ENCODE measurements at places on chromosomes 5 and 9.

GRCh38 chr9:12766357-12766756 lies 8.5 kb upstream of the LURAP1L start:
- no peak for DNase-seq

- no peak for DNase-seq
Observed at GRCh38 chr5:108420158-108420557, 38.3 kb upstream of the FBXL17 start.

- no peak for DNase-seq
Observed at GRCh38 chr5:150219142-150219541, 29.3 kb downstream of the SLC6A7 start.

- no peak for DNase-seq
Observed at GRCh38 chr5:115661563-115661962, 35.7 kb upstream of the TMED7 start.

GRCh38 chr5:61416420-61416819 lies 84.4 kb downstream of the ZSWIM6 start:
- no peak for DNase-seq

DNA sequence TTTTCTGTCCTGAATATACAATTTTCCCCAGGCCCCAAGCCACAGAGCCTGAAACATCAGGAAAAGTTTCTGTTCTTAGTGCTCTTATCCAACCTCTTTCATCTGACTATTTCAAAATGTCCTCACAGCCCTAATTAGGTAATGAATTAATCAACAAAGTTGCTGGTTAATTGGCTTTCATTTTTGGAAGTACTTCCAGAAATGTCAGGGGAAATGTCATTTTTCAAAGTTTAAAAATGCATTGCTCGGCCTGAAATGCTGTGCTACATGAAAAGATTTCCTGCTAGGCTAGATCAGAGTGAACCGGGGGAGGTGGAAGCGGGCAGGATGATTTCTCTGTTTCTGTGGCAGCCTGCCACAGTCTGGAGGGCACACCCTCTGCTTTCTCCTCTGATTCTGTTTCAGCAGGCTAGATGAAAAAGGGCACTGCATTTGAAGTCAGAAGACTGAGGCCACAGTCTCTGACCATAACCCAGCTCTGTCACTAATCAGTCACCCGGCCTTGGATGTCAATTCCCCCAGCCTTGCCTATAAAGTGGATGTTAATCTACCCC lies 55.9 kb upstream of the BARX1 start:
- no peak for DNase-seq

DNA sequence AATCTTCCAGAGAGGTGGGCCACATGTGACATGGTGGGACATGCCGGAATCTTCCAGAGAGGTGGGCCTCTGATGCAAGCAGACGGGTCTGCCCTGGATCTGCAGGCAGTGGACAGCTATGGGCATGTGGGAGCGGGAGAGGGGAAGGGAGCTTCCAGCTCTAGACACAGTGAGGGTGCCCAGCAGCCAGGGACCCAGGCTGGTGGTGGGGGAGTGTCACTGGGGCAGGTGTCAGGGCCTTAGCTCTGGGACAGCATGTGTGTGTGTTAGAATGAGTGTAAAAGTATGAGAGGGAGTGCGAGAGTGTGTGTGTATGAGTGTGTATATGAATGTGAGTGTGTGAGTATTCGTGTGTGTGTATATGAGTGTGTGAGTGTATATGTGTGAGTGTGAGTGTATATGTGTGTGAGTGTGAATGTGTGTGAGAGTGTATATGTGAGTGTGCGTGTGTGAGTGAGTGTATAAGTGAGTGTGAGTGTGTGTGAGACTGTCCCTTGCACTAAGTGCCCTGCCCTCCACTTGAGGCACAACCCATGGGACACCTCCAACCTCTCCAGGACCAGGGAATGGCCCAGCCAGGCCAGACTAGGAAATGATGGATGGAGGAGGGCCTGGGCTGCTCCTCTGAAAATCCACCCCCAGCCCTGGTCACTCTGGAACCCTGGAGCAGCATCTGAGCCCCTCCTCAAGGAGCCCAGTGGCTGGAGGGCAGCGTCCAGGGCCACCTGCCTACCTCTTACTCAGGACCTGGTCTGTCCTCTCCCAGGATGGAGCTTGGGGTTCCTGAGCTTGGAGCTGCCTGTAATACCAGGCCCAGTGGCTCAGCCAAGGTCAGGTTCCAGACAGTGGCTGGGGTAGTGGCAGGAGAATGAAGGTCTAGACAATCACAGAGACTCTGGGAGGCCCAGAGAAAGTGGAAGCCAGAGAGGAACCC lies 122.2 kb downstream of the C9orf50 start:
- no peak for DNase-seq

DNA sequence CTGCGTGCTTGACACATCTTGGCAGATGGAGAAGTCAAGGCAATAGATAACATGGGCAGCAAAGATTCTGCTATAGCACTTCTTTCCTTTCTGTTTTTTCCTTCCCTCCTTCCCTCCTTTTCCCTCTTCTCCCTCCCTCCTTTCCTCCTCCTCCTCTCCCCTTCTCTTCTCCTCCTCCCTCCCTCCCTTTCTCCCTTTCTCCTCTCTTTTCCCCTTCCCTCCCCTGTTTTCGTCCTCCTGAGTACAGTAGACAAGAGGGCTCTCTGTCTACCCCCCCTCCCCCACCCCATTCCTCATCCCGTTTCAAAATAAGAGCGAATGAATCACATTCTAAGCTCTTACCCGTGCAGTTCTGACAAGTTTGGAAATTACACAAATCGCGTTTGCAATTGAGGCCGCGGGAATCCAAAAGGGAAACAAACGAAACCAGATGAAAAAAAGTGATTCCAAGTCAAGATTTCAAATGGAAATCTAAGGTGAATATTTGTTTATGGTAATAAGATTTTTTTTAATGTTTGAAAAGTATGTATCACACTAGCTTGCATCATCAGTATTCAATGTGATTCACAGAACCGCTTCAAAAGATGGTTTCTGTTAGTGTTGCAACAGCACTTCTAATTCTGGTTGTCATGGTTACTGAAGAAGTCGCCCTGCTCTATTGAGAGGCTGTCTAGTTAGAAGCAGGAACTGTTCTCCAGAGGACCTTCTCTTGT lies 1.3 kb downstream of the NIM1K start:
- peak; percentile 15 for DNase-seq

GRCh38 chr5:179375831-179376365 lies 30.6 kb upstream of the ADAMTS2 start:
- no peak for DNase-seq

GRCh38 chr5:6377582-6377904 lies 804 bp downstream of the MED10 start:
- DNase-seq: no peak

DNA sequence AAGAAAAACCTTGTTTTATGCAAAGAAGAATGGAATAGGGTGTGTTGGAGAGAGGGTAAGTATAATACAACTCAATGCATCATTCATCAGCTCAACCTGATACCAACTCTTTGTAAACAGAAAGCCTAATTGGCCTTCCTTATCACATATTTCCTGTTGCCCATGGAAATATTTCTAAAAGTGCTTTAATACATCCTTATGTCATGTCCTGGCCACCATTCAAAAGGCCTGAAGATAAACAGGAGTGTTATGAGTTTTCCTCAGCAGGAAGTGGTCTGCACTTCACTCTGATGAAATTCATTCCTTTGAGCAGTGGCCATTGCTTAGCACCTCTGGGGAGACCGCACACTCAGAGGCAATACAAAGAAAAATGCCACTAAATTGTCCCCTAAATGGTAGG lies 511.2 kb downstream of the SEMA5A start:
- DNase-seq: no peak

GRCh38 chr5:172661526-172661925 lies 20.5 kb downstream of the NEURL1B start:
- no peak for DNase-seq

- no peak for DNase-seq
Observed at GRCh38 chr5:160296496-160296895, 15.9 kb downstream of the CCNJL start.

DNA sequence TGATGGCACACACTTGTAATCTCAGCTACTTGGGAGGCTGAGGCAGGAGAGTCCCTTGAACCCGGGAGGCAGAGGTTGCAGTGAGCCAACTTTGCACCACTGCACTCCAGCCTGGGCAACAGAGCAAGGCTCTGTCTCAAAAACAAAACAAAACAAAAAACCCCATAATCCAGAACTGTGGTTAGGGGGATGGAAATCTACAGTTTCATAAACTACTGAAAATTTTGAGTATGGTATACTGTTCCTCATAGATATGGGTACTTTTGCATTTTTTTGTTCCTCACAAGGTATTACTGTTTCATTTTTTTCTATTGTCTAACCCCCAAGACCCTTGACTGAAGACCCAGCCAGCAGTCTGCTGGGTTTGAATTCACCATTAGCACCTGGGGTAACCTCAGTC lies 52.2 kb upstream of the MAP3K1 start:
- DNase-seq: no peak

DNA sequence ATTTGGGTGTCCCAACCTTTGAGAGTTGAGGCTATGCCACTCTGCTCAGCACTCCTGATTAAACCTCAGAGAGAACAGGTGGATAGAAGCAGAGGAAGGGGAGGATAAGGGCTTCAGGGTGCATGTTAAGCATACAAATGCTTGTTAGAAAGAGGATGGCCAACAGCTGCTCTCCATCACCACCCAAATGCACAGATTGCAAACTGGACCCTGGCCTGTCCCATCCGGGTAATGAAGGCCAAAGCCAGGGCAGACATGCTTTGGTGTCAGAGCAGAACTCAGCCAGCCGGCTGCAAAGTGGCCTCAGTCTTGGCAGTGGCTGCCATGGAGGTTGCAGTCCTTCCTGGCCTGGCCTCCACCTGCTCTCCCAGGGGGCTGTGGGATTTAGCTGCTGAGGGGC lies 84.3 kb downstream of the SIL1 start:
- no peak for DNase-seq

- DNase-seq: no peak
Observed at GRCh38 chr5:28065656-28066055, 1027.3 kb upstream of the CDH9 start.

- DNase-seq: no peak
Observed at GRCh38 chr5:57199866-57200265, 26.0 kb downstream of the GPBP1 start.

DNA sequence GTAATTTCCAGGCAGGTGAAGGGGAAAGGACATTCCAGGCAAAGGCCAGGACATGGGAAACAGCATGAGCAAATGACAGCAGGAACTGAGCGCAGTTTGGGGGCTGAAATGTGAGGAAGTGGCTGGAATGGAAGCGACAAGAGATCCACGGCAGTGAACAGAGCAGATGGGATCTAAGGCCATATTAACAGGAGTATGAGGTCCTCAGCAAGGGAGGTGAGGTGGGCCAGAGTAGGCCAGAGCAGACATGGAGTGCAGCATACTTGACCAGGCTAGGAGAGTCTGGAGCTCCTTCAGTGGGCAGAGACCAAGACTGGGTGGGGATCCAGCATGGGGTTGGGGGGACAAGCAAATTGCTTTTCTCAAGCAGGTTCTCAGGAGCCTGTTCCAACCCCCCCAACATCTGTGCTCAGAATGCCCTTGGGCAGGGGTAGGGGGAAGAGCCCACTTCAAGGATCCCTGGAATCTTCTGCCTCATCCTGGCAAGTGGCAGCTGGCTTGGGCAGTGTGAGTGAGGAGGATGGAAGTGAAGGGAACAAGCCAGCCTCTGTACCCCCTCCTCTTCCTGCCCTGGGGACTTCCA lies 34.5 kb downstream of the DAB2IP start:
- DNase-seq: no peak

DNA sequence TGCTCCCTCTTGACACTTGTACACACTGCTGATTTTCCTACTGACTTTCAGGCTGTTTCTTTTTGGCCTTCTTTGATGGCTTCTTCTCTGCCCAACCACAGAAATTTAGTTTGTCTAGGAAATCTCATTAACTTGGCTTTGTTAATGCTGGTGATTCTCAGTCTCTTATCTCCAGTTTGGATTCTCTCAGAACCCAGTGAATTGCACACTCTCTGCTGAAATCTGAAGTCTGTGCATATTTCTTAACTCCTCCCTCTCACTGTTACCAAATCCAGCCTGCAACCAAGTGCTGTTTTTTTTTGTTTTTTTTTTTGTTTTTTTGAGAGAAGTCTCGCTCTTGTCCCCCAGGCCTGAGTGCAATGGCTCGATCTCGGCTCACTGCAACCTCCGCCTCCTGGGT lies 117.2 kb downstream of the CDC42SE2 start:
- DNase-seq: no peak

DNA sequence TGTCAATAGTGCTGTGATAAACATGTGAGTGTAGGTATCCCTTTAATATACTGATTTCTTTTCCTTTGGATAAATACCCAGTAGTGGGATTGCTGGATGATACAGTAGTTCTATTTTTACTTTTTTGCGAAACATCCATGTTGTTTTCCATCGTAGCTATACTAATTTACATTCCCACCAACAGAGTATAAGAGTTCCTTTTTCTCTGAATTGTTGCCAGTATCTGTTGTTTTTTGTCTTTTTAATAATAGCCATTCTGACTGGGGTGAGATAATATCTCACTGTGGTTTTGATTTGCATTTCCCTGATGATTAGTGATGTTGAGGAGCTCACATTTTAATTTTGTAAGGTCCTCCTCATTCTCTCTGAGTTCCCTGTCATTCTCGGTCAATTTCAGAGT lies 71.1 kb upstream of the NFIL3 start:
- no peak for DNase-seq

DNA sequence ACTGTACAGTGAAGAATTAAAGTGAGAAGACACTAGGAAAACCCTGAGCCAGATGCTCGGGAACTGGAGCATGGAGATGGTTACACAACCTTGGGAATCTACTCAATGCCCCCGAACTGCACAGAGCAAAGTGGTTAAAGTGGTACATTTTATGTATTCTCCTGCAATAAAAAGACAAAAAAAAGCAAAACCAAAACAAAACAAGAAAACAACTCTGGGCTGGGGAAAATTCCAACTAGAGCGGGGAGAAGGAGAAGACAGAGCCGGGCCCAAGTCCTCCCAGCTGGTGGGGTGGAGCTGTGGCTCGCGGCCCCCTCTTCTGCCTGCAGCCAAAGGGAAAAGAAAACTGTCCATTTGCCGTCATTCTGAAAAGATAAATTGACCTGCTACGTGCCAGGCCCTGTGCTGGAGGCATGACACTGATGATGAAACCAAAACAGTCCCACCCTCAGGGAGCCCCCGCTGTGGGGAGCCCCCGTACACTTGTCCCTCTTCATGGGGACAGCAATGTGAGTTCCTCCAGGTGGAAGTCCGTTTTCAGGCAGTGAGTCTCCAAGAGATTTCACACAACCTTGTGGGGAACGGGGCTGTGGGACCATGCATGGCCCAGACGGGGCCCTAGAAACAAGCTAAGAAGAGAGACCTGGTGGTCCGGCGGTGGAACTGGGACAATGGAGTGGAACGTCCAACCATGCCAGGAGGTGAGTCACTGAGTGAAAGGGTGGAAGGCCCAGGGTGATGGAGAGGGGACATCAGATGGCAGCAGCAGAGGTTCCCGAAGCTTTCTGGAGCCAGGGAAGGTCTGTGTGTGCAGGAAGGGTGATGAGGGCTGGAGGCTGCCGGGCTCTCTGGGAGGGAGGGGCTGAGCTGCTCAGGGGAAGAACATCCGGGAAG lies 114.8 kb upstream of the COL5A1 start:
- no peak for DNase-seq

DNA sequence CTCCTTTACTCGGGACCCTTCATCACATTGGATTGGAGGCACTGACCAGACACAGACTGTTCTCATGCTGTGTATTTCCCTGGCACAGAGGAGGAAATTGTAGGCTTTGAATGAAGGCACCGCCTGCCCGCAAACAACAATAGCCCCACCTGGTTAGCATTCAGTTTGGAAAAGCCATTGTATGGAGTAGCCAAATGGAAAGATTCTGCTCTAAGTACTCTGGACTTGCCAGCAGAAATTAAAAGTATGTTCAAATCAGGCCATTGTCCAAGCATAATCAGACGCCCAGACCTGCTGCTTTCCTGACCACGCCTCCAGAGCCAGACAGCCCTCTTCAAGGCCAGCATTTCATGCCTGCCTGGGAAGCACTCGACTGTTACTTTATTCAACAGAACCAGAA lies 8.0 kb upstream of the SEMA4D start:
- no peak for DNase-seq

GRCh38 chr5:137015540-137016116 lies 483.5 kb downstream of the SPOCK1 start:
- no peak for DNase-seq

All from CD4-positive, alpha-beta T cell treated with Interferon gamma for 1 hour (primary cell).